Fibroblast of the conjunctiva (primary cell): ENCODE measurements at places on chromosomes 5 and 9.

DNA sequence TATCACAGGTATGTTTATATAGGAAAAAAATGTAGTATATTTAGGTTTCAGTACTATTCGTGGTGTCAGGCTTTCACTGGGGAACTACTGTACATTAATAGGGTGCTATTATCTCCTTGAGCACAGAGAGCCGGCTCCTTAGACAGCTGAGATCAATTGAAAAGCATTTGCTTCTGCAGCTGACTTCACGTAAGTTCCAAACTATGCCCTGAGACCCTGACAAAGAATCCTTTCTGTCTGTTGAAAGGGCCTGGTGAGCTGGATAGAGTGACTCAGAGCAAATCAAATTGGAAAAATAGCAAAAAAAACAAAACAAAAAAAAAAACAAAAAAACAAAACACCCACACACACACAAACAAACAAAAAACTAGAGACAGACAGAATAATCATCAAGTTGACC is 652.0 kb downstream of the MTRR start:
- DNase-seq = no peak

DNA sequence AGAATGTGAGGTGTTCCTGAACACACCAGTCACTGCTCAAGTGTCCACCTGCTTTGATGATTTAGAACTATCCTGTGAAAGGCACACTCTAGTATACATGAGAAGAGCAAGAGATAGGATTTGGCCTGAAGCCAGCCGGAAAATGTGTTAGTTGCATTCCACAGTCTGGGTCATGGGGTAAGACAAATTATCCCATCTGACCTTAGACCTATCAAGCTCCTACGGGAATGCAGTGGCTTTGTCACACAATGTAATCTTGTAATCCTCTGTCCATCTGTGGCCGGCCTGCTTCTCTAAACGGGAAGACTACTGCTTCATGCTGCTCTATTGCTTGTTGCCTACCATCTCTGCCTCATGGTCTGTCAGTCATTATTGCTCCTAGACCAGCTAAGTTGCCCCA is 92.4 kb upstream of the PRRC1 start:
- DNase-seq = no peak

- no peak for DNase-seq
Measured at GRCh38 chr9:70042461-70043215, 1.0 kb upstream of the MAMDC2 start.

DNA sequence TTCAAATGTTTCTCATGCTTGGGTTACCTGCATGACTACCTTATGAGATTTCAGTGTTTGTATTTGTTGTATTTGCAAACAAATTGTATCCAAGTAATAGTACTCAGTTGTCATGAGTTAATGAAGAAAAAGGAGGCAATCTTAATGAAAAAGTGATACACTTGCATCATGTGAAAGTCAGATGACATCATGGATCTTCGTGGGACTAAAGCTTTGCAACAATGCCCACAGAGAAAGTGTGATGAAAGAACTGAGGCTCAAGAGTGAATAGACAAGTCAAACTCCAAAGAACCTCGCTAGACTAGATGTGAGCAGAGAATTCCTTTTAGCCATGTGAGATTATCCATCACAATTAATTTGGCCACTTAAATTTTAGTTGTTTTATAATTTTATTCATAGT is 75.4 kb upstream of the ADRB2 start:
- DNase-seq = no peak

DNA sequence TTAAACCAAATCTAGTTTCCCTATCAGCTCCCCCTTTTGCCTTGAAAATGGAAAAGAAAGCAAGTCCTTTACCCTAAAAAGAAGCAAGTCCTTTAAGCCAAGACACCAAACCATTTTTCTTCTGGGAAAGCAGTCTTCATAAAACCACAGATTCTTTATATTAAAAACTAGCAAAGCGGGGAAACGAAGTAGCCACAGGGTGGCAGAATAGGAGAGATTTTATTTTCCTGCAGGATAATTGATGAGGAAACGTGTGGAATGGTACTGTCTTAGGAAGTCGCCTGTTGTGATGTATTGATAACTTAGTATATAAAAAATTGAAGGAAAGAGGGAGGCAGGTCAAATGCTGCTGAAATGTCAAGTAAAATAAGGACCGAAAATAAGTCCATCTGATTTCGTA is 41.1 kb downstream of the ZNF883 start:
- DNase-seq = no peak

- DNase-seq = no peak
Measured at GRCh38 chr9:86178503-86178902, 79.1 kb upstream of the GOLM1 start.

GRCh38 chr5:149079883-149080282 is 17.0 kb upstream of the SH3TC2 start:
- DNase-seq = no peak

DNA sequence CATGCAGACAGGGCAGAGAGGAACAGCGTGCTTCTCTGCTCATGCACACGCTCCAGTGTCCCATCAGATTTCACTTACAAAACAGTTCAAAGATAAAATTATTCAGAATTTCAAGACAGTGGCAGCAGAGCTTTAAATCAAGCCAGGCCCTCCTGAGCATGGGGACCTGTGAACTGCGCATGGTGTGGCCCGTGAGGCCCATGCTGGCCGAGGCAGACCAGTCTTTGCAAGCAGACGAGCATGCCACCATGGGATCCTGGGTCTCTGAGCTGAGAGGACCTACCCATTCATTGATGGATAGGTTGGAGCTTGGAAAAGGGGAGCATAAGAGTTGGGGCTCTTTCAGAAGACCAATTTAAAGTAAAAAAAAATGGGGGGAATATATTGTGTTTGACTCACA is 35.0 kb upstream of the SAP30L start:
- no peak for DNase-seq

DNA sequence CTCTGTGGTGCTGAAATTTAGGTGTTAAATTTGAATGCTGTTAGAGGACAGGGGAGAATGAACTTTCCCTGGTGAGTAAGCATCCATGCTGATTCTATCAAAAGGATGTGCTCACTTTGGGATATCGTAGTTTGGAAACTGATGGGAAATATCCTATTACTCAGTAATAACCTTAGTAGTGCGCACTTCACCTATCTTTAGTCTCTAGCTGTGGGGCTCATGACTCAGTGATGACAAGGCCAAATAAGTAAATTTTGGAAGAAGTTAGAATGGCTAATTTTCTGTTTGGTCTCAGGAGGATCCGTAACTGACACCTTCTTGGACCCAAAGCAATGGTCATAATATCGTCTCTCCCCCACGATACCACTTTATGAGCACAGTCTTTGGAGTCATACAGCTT is 448.4 kb downstream of the PSAT1 start:
- DNase-seq = no peak

DNA sequence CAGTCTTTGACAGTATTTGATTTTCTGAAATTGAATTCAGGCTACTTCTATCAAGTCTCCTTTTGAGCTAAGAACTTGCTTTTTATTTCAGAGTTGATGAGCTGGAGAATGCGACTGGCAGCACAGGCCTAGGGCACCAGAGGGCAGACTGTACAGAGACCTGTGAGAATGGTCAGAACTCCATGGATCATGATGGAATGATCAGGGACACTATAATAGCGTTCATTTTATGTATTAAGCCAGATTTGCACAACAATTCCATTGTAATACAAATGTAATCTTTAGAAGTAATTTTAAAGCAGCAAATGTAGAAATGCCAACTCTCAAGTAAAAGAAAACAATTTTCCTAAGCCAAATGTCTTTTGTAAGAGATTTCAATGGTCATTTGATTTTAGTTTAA is 902.4 kb downstream of the NR2F1-AS1 start:
- no peak for DNase-seq

DNA sequence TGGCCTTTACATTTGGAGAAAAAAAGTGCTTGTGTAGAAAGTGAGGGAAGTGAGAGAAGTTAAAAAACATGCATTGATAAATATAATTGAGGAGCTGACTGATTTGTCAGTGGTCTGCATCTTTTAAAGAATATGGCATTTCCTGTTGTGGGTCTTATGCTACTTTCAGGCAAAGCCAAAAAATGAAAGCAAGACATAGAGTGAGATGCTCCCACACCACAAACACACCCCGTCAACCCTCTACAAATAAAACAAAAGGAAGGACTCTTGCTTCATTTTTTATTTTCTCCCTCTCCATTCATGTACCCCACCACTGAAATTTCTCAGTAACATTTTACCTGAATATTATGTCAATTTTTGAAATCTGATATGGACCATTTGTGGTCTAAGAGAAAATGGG is 22.1 kb upstream of the PLCXD3 start:
- no peak for DNase-seq

DNA sequence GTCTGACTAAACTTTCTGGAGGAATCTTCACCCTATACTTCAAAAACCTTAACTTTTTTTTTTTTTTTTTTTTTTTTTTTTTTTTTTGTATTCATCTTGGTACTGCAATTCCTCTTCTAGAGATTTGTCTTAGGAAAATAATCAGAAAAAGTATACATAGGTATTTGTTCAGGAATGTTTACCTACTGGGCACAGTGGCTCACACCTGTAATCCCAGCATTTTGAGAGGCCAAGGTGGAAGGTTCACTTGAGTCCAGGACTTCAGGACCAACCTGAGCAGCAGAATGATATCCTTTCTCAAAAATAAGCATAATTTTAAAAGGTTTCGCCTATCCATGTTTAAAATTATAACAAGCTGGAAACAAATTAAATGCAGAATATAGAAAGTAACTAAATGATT is 33.3 kb upstream of the NREP start:
- no peak for DNase-seq

DNA sequence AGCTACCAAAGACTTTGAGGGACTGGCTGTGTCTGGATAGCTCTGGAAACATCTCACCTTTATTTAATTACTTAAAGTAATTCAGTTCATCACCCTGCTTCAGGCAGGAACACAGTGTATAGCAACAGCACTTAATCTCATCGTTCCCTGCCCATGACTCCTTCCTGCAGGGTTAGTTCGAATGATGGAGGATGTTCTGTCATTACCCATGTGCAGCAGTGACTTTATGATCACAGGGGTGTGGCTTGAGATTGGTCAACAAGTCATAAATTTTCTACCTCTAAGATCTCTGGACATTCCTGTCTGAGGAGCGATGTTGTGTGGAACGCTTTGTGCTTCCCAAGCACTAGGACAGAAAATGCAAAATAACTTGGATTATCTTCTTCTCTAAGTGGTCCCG is 37.1 kb upstream of the PRUNE2 start:
- no peak for DNase-seq

GRCh38 chr9:90441814-90442213 is 200.8 kb downstream of the DIRAS2 start:
- DNase-seq = no peak

DNA sequence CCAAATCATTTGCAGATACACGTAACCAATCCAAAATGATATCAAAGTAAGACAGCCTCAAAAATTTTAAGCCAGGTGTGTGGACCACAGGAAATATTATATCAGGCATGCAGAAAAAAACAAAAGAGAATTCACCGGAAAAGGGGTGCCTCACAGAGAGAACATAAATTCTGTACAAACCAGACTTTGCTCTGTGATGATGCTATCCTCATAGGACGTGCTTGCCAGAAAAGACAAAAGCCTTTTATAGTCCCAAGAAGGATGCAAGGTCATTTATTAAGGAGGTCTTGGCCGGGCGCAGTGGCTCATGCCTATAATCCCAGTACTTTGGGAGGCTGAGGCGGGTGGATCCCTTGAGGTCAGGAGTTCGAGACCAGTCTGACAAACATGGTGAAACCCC is 16.8 kb upstream of the ATP6V1G1 start:
- no peak for DNase-seq

DNA sequence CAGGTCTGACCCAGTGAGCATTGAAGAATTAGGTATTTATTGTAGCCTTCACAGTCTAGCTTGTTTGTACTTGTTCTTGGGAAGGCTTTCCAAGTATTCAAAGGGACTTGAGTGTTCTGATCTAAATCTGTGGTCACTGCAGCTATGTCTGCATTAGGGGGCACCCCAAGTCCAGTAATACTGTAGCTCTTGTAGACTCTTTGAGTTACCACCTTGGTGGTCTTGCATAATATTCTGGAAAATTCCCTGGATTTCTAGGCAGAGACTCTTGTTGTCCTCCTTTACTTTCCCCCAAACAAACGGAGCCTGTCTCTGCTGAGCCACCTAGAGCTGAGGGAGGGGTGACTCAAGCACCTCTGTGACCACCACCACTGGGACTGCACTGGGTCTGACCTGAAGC is 149.5 kb upstream of the DHFR start:
- no peak for DNase-seq

GRCh38 chr5:88827997-88828396 is 55.0 kb downstream of the MEF2C start:
- no peak for DNase-seq

DNA sequence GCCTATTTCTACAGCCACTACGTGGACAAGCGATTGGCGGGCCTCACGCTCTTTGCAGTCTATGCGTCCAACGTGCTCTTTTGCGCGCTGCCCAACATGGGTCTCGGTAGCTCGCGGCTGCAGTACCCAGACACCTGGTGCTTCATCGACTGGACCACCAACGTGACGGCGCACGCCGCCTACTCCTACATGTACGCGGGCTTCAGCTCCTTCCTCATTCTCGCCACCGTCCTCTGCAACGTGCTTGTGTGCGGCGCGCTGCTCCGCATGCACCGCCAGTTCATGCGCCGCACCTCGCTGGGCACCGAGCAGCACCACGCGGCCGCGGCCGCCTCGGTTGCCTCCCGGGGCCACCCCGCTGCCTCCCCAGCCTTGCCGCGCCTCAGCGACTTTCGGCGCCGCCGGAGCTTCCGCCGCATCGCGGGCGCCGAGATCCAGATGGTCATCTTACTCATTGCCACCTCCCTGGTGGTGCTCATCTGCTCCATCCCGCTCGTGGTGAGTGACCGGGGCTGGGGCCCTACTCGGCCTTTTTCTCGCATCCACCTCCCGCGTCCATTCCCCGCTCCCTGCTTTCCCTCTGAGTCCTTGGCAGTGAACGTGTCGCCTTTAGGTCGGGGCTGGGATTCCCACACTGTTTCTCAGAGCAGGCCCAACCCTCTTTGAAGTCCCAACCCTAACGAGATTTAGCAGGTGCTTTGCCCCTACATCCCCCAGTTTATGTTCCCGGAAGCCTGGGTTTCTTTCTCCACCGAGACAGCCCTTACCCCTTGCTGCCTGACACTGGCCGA is 1.8 kb downstream of the PTGER4 start:
- no peak for DNase-seq

DNA sequence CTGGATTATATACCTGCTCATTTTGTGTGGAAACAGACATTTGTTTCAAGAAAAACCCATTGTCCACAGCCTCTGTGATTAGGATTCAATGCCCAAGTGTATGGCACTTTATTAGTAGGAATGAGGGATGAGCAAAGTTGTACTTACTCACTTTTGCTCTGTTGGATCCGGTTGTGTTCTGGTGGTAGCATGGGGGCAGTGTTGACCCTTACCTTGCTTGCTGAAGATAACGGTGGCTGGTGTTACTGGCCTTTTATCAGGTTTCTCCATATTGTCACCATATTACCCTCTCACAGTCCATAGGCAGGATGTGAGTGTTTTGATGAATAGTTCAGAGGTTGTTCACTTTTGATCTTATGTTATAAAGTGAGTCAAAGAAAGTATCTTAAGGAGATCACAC is 42.7 kb upstream of the NUDT12 start:
- no peak for DNase-seq

DNA sequence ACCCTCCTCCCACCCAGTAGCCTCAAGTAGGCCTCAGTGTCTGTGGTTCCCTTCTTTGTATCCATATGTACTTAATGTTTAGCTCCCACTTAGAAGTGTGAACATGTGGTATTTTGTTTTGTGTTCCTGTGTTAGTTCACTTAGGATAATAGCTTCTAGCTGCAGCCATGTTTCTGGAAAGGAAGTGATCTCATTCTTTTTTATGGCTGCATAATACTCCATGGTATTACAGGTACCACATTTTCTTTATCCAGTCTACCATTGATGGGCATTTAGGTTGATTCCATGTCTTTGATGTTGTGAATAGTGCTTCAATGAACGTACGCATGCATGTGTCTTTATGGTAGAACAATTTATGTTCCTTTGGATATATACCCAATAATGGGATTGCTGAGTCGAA is 74.8 kb downstream of the SLC12A2 start:
- no peak for DNase-seq
